Daoy (cell line): ENCODE measurements at places on chromosomes 5 and 9. TPM values are rescaled to one million over a fixed set of nuclear protein-coding genes. Genes with fewer than 3 reads are reported as not detected.
A peak's percentile ranks its signal among the peaks of the same experiment; 100 is the strongest.

The ZSWIM6 gene
- 2.5 and 3.6 TPM in 2 replicates for total RNA-seq

The C5orf63 gene
- total RNA-seq: 1.7 and 4.7 TPM in 2 replicates

The PCDHGB3 gene
- total RNA-seq: 0.68 and 1.1 TPM in 2 replicates

The SLC25A2 gene
- total RNA-seq: 0.11 and 1.8 TPM in 2 replicates

GRCh38 chr9:33025572-33026342, 684 bp downstream of the DNAJA1 start:
- peak; percentile 76 for DNase-seq

- no peak for DNase-seq
Measured at GRCh38 chr9:93297659-93298497, 113.9 kb downstream of the WNK2 start.

- DNase-seq: no peak
Measured at GRCh38 chr9:130556396-130557076, 22.8 kb upstream of the FUBP3 start.

DNA sequence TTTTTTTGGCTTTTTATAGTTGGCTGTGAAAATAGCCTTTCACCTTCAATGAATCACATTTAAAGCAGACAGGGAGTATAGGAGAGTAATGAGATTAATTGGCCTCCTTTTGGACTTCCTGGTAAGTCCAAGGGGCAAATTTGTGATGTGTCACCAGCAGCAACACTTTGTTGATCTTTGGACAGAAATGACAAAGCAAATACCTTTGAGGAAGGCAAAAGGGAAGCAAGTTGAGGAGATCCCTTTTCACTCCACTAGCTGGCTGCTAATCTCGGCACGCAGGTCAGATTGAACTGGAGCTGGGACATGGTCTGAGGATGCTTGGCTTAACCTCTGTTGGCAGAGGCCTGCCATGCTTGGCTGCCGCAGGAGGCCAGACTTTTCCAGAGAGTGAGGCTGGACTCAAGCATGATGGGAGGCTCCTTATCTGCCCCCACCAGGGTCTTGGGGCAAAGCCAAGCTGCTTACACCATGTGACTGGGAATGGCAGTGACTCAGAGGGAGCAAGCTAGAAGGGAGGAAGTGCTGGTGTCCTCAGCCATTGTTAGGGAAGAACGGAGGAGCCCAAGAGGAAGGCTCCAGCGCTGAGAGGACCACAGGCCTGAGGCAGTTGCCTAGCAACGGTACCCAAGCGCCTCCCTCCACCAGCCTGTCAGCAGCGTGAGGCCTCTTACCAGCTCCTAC, 174.5 kb upstream of the MAP1B start:
- peak; percentile 96 for DNase-seq

- no peak for DNase-seq
Measured at GRCh38 chr9:109861499-109861898, 81.5 kb downstream of the PALM2AKAP2 start.

GRCh38 chr9:111743275-111743674, 51.5 kb downstream of the SHOC1 start:
- peak; percentile 91 for DNase-seq

DNA sequence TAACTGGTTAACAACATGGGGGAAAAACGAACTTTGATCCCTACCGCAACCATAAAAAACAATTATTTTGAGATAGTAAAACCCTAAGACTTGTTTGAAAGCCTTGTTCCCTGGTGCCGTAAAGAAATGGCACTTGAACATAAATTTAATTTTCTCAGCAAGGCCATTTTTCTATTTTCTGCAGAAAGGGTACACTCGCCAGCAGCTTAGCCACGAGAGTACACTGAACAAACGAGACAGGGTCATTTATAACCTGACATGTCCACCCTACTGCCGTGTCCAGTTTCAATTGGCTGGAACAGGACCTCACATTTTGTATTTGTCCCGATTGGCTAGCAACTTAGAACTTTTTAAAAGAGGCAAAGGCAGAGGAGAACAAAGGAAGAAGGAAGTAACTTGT, 26.8 kb downstream of the FBXW11 start:
- DNase-seq: no peak

- no peak for DNase-seq
Measured at GRCh38 chr9:124782661-124783574, 6.0 kb downstream of the OLFML2A start.

- DNase-seq: no peak
Measured at GRCh38 chr5:139693676-139694364, 45.7 kb downstream of the CXXC5 start.

GRCh38 chr5:24167806-24168205, 477.0 kb downstream of the CDH10 start:
- no peak for DNase-seq

DNA sequence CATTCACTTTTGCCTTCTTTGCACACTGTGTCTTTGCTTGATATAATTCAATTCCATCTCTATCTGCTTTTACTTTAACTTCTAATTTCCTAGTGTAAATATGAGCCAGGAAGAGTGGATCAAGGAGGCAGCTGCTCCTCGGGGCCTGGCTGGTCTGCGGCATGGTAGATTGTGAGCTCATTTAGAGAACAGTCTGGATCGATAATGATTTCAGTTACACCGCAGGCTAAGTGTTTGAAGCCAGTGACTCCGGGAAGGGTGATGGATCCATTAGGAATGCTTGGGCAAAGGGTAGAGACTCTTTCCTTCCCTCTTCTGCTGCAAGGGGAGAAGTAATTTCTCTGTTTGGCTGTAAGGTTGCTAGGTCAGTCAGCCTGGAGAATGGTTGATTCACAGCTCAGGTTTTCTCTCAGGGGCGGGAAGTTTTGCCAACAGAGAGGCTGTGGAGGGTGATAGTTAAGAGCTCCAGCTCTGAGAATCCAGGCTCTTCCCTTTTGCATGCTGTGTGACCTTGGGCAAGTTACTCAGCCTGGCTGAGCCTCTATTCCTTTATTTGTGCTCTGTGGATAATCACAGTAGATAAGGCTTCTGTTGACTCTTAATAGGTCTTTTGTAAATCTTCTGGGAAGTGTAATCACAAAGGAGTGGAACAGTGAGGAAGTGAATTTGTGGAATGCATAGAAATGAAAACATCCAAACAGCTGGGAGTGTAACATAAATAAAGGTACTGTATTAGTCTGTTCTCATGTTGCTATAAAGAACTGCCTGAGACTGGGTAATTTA, 99.1 kb downstream of the PTTG1 start:
- DNase-seq: no peak

GRCh38 chr5:100553209-100553608, 18.0 kb downstream of the FAM174A start:
- no peak for DNase-seq

DNA sequence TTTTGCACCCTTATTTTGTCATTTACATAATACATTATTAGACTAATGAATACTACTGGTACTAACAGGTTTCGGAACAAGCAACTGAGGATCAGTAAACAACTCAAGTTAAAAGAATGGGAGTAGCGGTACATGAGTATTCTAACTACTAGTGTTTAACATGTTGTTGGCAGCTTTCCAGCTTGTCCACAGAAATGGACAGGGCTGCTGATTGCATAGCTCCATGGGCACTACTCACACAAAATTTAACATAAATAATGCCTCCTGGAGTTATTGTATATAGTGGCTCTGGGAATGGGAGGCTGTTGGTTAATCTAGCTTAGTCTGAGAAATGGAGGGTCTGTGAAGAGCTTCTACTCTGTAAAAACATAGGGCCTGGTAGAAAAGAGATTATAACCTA, 6.7 kb downstream of the NCBP1 start:
- no peak for DNase-seq

DNA sequence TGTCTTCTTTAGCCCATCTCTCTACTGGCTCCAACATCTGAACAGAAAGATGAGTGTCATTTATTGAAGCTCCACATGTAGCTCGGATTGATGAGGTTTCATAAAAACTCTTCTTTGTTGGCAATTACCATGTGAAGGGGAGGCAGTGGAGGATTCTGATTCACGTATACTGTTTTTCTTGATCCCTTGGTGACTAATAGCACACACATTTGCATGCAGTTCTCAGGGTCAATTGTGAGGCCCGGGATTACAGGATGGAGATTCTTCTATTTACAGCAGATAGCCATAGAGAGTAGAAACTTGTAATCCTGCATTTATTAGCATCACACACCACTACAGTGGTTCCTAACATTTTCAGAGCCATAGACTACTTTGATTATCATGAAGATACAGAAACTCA, 133.2 kb upstream of the MARCHF11 start:
- DNase-seq: peak; percentile 4

- DNase-seq: peak; percentile 74
Measured at GRCh38 chr9:110058304-110058953, 149.5 kb downstream of the C9orf152 start.

DNA sequence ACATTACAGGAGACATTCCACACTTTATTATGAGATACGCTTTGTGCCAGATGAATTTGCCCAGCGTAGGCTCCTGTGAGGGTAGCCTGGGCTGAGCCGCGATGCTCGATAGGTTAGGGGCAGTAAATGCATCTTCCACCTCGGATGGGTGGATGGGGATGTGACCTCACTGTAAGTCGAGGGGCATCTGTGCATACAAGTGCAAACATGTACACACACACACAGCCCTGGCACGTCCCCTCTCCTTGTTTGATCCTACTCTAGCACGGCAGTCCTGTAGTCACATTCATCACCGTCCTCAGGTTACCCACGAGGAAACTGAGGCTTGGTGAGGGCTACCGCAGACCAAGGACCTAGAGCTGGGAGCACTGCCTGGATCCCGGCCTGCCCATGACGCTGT, 166.8 kb downstream of the COL23A1 start:
- no peak for DNase-seq

DNA sequence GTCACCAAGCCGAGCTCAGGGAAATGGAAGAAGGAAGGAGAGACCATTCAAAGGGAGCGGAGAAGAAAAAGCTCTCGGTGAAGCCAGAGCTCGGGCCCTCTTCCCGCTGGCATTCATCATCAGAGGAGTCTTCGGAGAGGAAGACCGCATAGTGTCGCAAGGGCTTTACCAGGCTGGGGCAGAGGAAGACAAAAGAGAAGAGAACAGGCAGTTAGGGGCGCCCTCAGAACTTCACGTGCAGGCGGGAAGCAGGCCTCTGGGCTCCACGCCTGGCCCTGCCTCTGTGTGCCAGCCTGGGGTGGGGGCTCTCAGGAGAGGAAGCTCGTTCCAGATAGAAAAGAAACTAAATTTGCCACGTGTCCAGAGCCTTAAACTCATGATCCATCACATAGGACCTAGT, 31.7 kb downstream of the CRB2 start:
- DNase-seq: no peak

DNA sequence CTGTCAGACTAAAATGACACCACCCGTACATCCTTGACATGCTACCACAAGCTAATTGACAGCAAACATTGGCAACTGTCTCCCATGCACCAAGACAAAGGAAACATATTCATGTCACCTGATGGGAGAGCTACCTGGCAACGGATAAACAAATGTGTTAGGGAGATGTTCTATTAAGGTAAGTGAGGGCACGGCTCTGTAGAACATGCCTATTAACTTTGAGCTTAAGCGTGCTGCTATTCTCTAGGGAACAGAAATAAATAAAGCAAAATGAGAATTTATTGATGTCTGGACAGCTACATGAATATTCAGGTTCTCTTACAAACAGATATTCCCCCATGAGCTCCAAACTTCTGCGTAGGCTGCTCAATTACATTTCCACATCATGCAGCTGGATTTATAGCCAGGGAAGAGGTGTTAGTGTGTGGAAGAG, 361.4 kb upstream of the RFX3 start:
- DNase-seq: no peak

DNA sequence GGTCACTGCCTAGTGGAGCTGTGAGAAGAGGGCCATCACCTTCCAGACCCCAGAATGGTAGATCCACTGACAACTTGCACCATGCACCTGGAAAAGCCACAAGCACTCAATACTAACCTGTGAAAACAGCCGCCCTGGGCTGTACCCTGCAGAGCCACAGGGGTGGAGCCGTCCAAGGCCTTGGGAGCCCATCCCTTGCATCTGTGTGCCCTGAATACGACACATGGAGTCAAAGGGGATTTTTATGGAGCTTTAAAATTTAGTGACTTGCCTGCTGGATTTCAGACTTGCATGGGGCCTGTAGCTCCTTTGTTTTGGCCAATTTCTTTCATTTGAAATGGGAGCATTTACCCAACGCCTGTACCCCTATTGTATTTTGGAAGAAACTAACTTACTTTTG, 62.4 kb upstream of the HTR4 start:
- DNase-seq: no peak

GRCh38 chr5:149257889-149258705, 13.6 kb upstream of the AFAP1L1 start:
- DNase-seq: peak; percentile 87

DNA sequence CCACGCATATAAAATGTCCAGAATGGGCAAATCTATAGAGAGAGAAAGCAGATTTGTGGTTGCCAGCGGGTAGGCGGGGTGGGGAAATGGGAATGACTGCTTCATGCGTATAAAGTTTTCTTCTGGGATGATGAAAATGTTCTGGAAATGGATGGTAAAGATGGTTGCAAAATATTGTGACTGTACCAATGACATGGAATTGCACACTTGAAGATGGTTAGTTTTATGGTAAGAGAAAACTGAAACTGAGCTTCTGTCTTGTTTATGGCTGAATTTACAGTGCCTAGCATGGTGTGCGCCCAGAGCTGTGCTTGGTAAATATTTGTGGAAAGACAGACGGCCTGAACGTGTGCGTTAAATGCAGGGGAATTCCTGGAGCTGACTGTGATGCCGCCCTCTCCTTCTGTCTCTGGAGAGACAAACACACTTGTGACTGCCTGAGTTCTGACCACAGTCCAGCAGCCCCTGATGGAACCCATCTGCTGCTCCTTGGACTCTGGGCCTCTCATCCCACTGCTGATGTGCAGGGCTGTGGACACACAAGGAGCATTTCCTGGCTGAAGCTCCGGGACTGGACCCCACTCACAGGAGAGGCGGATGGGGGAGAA, 8.6 kb upstream of the PTGES start:
- DNase-seq: no peak

DNA sequence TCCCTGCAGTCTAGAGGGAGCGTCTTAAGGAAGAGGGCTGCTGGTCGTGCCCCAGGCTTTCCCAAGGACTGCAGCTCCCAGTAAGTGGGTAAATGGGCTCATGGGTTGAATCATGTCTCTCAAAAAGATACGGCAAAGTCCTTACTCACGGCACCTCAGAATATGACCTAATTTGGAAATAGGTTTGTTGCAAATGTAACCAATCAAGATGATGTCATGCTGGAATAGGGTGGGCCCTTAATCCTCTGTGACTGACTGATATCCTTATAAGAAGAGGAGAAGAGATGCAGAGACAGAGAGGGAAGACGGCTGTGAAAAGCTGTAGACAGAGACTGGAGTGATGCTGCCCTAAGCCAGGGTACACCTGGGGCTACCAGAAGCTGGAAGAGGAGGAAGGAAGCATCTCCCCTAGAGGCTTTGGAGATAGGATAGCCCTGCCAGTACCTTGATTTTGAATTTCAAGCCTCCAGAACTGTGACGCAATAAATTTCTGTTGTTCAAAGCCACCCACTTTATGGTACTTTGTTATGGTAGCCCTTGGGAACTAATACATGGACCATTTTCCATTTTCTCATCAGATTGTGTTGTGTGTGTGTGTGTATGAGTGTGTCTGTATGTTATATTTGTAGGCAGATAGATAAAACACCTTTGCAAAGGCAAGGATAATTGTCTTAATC, 15.0 kb downstream of the GALNT10 start:
- peak; percentile 50 for DNase-seq
